ENCODE measurements at places on chromosomes 2 and 18. TPM values are rescaled to one million over a fixed set of nuclear protein-coding genes. Genes with fewer than 3 reads are reported as not detected.

Gene PLEK
- 0.06 TPM for polyA plus RNA-seq

Gene GPC1
- polyA plus RNA-seq = 9.0 TPM

Gene STON1
- polyA plus RNA-seq = 5.5 TPM

Gene TBR1
- not detected for polyA plus RNA-seq

Gene DYNAP
- 0.13 TPM for polyA plus RNA-seq

Gene CAPN13
- 0.50 TPM for polyA plus RNA-seq

Gene DNAH7
- polyA plus RNA-seq = 1.1 TPM

Gene CIB4
- not detected for polyA plus RNA-seq

Gene CNDP1
- not detected for polyA plus RNA-seq

Gene REG3A
- polyA plus RNA-seq = not detected

Gene RFX8
- 0.65 TPM for polyA plus RNA-seq

Gene SERPINB3
- polyA plus RNA-seq = 0.33 TPM

Gene TMEM247
- not detected for polyA plus RNA-seq

Gene TGFA
- polyA plus RNA-seq = 1.4 TPM

Gene LYG2
- polyA plus RNA-seq = 0.99 TPM

Gene SLC5A7
- polyA plus RNA-seq = not detected

Gene BCL11A
- 77.6 TPM for polyA plus RNA-seq
